ENCODE measurements at places on chromosomes 4 and X. TPM values are rescaled to one million over a fixed set of nuclear protein-coding genes. Genes with fewer than 3 reads are reported as not detected.

HPSE gene
- total RNA-seq = 3.3 TPM

SASH3 gene
- 12.0 TPM for total RNA-seq

TMSB15A gene
- total RNA-seq = 6.4 TPM

SSX1 gene
- total RNA-seq = not detected

XKRX gene
- total RNA-seq = 6.9 TPM

PPP2R2C gene
- 0.03 TPM for total RNA-seq

IGFBP7 gene
- total RNA-seq = 212 TPM

GPR119 gene
- total RNA-seq = not detected

CAPN6 gene
- 0.28 TPM for total RNA-seq
